ENCODE measurements at places on chromosomes 7 and 10.

DNA sequence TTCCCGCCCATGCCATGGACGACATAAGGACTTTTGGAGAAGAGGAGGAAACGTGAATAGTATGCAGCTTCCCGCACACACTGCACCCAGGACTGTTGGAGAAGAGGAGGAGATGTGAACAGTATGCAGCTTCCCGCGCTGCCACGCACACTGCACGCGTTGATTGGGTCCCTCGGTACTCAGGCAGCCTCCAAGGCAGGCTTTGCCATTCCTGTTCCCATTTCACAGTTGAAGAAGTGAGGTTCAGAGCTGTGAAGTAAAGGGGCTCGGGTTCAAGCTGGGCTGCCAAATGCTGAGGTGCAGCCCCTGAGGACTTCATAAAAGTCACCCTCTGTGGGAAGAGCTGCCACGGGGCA lies 147.9 kb upstream of the FAM20C start:
- DNase-seq = no peak

DNA sequence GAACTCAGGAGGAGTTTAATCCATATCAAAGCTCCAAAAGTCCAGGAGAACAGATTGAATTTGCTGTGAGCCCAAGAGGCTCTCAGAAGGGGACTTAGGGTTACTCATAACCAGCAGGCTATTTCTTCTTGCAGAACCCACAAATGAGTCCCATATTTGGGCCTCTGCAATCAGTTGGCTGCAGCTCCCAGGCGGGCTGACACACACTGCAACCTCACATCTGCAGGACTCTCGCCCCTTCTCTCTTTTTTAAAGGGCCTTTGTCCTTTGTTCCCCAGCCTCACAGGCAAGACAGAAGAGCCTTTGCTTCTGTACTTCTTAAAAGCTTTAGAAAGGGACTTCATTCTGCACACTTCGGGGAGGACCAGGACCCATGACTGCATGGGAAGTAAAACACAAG lies 26.7 kb downstream of the CREB3L2 start:
- DNase-seq = no peak

DNA sequence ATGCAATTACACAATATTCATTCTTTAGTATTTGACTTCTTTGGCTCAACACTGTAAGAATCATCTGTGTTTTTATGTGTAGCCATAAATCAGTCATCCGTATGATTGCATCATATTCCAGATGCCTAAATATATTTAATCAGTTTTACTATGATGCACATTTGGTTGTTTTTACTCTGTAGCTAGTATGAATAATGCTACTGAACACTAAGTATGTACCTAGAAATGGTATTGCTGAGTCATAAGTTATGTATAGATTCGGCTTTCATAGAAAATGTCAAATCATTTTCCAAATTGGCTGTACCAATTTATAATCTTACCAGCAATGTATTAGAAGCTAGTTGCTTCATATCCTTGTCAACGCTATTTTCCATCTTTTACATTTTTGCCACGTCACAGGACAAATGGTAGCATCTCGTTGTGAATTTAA lies 197.3 kb upstream of the PLXNA4 start:
- no peak for DNase-seq

DNA sequence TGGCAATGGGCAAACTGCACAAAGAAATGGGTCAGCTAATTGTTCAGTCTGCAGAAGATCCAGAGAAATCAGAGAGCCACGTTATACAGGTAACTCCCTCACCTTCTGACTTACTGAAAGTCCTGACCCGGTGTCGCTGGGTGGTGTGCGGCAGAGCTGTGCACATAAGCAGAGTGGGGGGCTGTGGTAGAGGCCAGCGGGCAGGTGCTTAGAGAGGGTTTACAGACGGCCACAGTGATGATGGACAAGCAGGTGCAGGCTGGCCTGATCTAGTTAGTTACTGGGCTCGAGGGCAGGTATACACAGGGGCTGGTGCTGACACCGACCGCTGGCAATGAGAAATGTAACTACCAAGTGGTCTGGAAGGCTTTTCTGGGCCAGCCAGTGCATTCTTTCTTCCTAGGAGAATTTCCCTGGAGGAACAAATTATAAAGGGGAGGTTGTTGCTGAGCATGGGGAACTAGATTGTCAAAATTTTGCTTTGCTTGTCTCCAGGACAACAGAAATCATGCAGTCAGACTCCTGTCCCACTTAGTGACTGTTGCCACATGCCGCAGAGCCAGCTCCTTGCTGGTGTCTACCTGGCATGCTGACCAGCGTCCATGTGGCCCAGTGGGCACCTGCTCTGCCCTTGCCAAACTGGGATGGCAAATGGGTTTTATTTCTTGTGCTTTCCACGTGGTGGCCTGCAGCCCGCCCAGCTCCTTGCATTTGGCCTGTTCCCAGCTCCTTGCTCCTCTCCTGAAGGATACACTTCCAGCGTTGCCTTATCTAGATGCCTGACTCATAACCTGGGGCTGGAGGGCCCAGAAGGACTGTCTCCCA lies 28.8 kb downstream of the DENND10 start:
- no peak for DNase-seq

- DNase-seq = no peak
Measured at GRCh38 chr7:107170051-107170915, 1.5 kb downstream of the HBP1 start.

Data from SW 1271 (cell line).